Panc1 (cell line): ENCODE measurements at places on chromosomes 16 and 17. TPM values are rescaled to one million over a fixed set of nuclear protein-coding genes. Genes with fewer than 3 reads are reported as not detected.

CALB2 gene
- 0.59 TPM for total RNA-seq

SNF8 gene
- 371 TPM for total RNA-seq

BCL7C gene
- 45.8 TPM for total RNA-seq

PLD6 gene
- total RNA-seq: 4.2 TPM

CWC25 gene
- 13.6 TPM for total RNA-seq

VTN gene
- 2.3 TPM for total RNA-seq

UBTF gene
- total RNA-seq: 116 TPM

DNA sequence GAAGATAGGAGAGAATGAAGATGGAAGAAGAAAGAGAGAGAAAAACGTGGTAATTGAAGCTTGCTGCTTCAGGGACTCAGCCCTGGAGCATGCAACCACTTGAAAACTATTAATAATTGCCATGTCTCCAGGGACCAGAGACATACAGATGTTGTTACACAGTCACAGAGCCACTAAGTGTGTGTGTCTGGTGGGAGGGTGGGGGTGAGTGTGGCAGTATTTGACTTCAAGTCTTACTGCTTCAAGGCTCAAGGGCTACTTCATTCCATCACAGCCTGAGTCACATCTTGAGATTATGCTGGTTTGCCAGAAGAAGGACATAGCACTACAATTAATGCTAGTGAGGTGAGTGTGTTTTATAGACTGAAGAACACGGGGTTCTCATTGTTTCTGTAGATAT lies 202.2 kb downstream of the CDH8 start:
- H3K4me3 ChIP-seq: no peak overlapping the region
- DNase-seq: no peak
- no peaks in the 10 kb centered on the region for H3K36me3 ChIP-seq
- no peaks in the 10 kb centered on the region for H3K27me3 ChIP-seq

DNA sequence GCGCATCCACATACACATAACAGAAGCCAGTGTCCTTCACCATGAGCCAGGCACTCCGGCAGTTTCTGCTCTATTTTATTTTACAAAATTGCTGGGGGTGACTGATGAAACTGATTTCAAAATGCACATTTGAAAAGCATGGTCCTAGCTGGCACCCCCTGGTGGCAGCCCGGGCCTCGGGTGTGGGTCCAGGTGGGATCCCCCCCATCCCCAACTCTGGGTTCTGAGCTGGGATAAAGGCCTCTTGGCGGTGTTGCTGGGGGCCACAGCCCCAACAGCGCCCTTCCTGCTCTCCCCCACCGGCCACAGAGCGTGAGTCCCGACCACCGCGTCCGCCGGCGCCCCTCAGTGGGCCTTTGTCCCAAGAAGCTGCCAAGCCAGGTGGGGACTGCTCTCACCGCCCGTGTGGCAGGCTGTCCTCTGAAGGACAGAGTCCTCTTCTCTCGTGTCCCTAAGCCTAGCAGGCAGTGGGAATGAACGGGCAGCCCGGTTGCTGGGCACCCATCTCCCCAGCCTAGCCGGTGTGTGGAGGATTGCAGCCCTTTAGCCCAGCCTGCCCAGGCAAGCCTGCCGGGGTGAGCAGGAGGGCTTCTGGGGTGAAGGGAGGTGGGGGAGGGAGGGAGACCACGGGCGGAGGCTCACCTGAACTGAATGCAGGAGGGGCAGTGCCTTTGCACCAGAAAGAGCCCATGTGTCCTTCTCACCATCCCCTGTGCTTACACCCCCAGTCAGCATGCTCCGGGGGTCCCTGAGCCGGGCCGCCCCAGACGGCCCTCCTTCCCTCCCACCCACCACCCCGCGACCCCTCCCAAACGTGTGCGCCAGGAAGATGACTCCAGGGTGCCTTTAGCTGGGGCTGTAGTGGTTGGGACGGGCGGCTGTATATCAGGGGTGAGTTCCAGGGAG lies 898 bp downstream of the SNAI3 start:
- H3K27ac ChIP-seq: no peak overlapping the region
- H3K36me3 ChIP-seq: no peaks in the 10 kb centered on the region
- H3K4me1 ChIP-seq: no peaks in the 10 kb centered on the region; the same call in 1 of the 2 replicates
- DNase-seq: no peak
- H3K27me3 ChIP-seq: no peaks in the 10 kb centered on the region

- peak; percentile 55 for DNase-seq
- H3K4me1 ChIP-seq: no peaks in the 10 kb centered on the region
- H3K27me3 ChIP-seq: no peaks in the 10 kb centered on the region
- H3K4me3 ChIP-seq: no peak overlapping the region
- no peak overlapping the region for H3K27ac ChIP-seq
Observed at GRCh38 chr17:4565209-4566141, 5.1 kb upstream of the GGT6 start.

GRCh38 chr16:11042191-11042590 lies 97.8 kb downstream of the CLEC16A start:
- no peak overlapping the region for H3K4me3 ChIP-seq
- no peaks in the 10 kb centered on the region for H3K27me3 ChIP-seq
- no peak overlapping the region for H3K27ac ChIP-seq
- H3K4me1 ChIP-seq: no peaks in the 10 kb centered on the region
- no peak for DNase-seq

DNA sequence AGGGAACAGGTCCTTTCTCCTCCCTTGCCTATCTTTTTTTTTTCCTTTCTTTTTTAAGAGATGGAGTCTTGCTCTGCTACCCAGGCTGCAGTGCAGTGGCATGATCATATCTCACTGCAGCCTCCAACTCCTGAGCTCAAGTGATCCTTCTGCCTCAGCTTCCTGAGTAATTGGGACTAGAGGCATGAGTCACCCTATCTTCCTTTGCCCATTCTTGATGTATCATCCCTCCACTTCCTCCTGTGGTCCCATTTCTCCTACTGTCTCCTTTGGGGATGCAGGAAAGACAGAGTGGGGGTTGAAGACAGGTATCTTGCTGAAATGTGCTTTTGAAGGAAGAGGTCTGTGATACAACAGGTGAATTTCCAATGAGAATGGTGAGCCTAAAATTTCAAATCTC lies 5.5 kb downstream of the MYO19 start:
- no peaks in the 10 kb centered on the region for H3K27me3 ChIP-seq
- peaks cover 11% of the 10 kb centered on the region for H3K36me3 ChIP-seq
- H3K4me3 ChIP-seq: no peak overlapping the region
- peaks cover 3% of the 10 kb centered on the region; the same call in 1 of the 2 replicates for H3K4me1 ChIP-seq
- no peak overlapping the region for H3K27ac ChIP-seq

- no peak overlapping the region for H3K27ac ChIP-seq
- peak; percentile 35 for DNase-seq
- peaks cover 25% of the 10 kb centered on the region for H3K27me3 ChIP-seq
Observed at GRCh38 chr17:74089869-74090464, 113.5 kb upstream of the RPL38 start.

DNA sequence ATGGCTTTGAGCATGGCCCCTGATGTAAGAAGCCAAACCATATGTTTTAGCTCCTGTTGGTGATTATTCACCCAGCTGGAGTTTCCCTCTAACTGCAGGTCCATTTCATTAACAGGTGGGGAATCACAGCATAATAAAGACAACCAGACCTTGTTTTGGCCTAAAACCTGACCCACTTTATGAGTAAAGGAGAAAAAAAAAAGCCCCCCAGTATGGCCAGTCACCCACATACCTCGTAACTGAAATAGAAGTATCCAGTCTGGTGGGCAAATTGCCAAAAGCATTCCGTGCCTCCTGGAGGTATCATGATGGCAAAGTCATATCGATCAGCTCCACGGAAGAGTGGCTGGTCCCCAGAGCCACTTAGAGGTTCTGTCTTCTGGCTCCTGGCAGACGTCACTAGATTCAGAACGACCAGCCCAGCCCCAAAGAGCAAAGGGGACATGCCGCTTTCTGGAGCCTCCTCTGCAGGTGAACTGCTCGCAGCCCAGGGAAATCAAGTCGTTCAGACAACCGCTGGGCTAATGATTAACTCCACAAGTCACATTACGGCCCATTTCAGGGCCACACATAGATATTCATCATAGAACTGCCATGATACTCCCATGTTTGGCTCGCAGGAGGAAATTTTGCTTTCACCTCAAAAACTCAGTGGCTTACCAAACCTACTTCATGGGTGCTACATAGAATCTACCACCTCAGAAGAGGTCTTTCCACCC lies at the start of gene TMED6:
TMED6 (minus strand) TSS at position 478 of the 719 bp plus-strand sequence; CDS start at position 445, 33 bp downstream.
- no peaks in the 10 kb centered on the region for H3K4me1 ChIP-seq
- H3K36me3 ChIP-seq: peaks cover 2% of the 10 kb centered on the region; the same call in 1 of the 2 replicates
- no peak within 1 kb of the TSS for H3K4me3 ChIP-seq
- no peaks in the 10 kb centered on the region for H3K27me3 ChIP-seq
- H3K27ac ChIP-seq: no peak within 1 kb of the TSS

- H3K4me1 ChIP-seq: no peaks in the 10 kb centered on the region
- DNase-seq: no peak
- no peak overlapping the region for H3K4me3 ChIP-seq
- no peaks in the 10 kb centered on the region for H3K27me3 ChIP-seq
- no peaks in the 10 kb centered on the region for H3K36me3 ChIP-seq
Observed at GRCh38 chr17:29190592-29191207, 10.5 kb upstream of the MYO18A start.

DNA sequence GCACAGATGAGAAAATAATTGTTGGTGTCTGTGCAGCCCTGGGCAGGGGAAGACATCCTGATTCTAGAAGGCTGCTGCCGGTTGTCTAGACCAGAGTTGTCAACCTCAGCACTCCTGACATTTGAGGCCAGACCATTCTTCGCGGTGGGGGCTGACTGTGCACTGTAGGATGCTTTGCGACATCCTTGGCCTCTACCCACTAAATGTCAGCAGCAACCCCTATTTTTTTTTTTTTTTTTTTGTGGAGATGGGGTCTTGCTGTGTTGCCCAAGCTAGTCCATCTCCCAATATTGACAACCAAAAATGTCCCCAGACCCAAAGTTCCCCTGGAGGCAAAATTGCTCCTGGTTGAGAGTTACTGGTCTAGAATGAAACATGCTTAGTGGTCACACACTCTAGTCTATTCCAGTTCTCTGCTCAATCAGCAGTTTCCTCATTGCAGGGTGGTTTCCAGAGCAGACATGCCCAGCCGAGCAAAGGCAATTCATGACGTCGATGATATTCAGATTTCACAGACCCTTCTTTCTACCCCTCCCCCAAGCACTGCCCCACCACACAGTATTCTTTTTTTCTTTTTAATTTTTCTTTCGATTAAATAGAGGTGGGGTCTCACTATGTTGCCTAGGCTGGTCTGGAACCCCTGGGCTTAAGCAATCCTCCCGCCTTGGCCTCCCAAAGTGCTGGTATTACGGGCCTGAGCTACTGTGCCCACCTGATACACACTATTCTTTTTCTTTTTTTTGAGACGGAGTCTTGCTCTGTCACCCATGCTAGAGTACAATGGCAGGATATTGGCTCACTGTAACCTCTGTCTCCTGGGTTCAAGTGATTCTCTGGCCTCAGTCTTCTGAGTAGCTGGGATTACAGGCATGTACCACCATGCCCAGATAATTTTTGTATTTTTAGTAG lies 9.0 kb downstream of the C17orf99 start:
- H3K27ac ChIP-seq: no peak overlapping the region
- no peak for DNase-seq
- no peak overlapping the region for H3K4me3 ChIP-seq

GRCh38 chr16:65658349-65658748 lies 536.5 kb upstream of the CDH11 start:
- H3K27me3 ChIP-seq: no peaks in the 10 kb centered on the region
- no peak overlapping the region for H3K27ac ChIP-seq
- H3K36me3 ChIP-seq: no peaks in the 10 kb centered on the region
- no peak overlapping the region for H3K4me3 ChIP-seq
- no peaks in the 10 kb centered on the region for H3K4me1 ChIP-seq
- DNase-seq: no peak

DNA sequence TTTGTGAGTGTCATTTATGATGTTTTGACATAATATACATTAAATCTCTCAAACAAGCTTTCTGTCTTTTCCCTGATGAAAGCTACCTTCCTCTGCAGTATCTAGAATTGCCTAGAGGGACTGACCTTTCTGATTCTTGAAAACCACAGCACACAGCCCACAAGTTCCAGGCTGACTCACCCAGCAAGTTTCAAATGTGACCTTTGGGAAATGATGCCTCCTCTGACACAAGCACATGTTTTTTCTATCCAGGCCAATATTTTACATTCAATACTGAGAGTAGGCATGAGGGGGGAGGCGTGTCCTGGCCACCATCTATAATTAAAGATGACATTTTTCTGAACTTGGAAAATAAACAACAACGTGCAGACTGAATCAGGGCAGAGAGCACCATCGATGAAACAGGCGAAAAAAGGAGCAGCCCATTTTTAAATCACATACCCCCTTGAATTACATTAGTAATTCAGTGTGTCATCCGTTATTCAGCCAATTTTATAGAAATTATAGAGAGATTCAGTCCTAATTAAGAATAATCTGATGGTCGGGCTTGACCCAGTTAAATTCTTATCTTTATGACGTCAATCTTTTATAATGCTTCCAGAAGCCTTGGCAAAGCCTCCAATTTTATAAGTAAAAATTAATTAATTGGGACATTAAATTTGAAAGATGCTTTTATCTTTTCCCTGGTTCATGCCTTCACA lies 292.6 kb upstream of the CDH11 start:
- no peak for DNase-seq
- H3K36me3 ChIP-seq: no peaks in the 10 kb centered on the region
- H3K27me3 ChIP-seq: no peaks in the 10 kb centered on the region
- no peak overlapping the region for H3K27ac ChIP-seq
- no peak overlapping the region for H3K4me3 ChIP-seq

GRCh38 chr17:66339561-66339960 lies 37.1 kb downstream of the PRKCA start:
- no peak overlapping the region for H3K27ac ChIP-seq
- H3K4me1 ChIP-seq: peaks cover 36% of the 10 kb centered on the region
- no peak for DNase-seq
- H3K4me3 ChIP-seq: no peak overlapping the region
- no peaks in the 10 kb centered on the region for H3K36me3 ChIP-seq

DNA sequence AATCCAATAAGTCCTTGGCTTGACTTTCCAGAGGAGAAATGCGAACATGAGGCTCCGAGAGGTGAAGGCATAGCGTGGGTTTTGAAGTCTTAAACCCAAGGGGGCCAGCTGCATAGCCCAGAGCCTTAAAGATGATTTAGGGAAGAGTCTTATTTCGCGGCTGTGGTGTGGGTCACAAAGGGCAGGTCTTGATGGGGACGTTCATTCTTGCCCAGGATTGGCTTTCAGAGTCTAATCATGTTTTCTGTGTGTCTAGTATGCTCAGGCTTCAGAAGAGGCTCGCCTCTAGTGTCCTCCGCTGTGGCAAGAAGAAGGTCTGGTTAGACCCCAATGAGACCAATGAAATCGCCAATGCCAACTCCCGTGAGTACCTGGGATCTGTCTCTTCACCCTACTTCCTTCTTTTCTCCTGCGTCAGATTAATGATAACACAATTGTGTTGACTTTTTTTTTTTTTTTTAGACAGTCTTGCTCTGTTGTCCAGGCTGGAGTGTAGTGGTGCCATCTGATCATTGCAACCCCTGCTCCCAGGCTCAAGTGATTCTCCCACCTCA lies 951 bp downstream of the RPL19 start:
- peaks cover 15% of the 10 kb centered on the region; the same call in 1 of the 2 replicates for H3K36me3 ChIP-seq
- peak overlapping the region; percentile 97 for H3K27ac ChIP-seq
- H3K4me3 ChIP-seq: peak overlapping the region; percentile 78
- H3K4me1 ChIP-seq: peaks cover 20% of the 10 kb centered on the region
